Globus pallidus (tissue), 1 donor: ENCODE measurements at places on chromosomes 6 and 20.
A peak's percentile ranks its signal among the peaks of the same experiment; 100 is the strongest.

DNA sequence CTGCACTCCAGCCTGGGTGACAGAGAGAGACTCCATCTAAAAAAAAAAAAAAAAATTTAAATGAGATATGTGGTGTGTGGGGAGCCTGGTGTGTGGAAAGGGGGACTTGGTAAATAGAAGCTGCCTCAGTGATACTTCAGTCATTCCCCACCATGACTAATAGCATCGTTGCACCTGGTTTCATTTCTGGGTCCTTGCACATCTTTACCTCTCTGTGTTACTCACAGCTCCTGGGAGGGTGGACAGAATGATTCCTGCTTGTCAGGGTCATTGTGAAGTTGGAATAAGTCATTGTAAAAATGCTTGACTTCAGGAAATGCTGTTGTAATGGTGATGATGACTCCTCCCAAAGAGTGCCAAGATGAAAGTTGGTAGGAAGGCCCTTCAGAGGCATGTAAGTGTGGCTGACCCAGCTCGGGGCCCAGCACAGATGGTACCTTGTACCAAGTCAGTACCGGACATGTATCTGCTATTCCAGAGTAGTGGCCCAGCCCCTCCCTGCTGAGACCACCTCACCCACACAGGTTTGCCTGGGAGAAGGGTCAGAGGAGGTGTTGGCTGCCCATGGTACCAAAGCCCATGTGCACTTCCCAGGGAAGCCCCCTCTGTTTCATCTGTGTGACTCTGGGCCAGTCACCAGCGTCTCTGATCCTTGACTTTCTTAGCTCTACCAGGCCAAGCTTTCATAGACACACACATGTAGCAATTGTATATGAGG lies 48.4 kb downstream of the PLAGL2 start:
- no peak for DNase-seq

- DNase-seq: no peak
Observed at GRCh38 chr20:10402938-10403608, 30.9 kb downstream of the MKKS start.

GRCh38 chr20:59013959-59014608 lies 5.1 kb upstream of the TUBB1 start:
- no peak for DNase-seq

DNA sequence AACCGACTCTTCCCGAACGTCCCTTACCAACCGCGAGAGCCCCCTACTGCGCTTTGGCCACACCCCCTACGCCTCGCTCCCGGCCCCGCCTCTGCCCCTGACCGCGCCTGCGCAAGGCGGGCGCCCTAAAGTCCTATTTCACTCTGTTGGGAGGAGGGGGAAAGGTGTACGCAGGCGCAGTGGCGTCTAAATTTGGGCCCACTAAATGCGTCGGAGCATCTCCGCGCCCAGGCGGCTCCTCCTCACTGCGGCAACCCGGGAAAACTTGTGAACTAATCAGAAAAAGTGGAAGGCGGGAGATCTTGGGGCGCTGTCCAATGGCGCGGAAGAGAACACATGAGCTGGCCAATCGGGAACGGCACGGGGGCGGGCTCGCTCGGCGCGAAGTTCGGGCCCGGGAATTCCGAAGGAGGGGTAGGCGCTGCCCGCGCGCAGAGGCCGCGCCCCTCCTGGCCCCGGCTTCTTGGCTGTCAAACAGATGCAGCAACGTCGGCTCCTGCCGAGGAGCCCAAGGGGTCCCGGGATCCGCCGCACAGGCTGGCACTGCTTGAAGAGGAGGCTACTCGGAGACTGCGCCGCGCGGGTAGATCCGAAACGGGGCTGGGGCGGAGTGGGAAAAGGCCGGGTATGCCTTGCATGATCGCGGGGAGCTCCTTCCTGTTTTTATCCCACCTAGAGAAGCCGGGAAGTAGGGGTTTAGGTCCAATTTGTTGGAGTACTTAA lies at the start of gene TCF19:
Gene TCF19, plus strand, starts transcription at position 450 of the 723 bp plus-strand sequence. CDS start 881 bp downstream, outside the sequence.
- peak; percentile 98 for DNase-seq

DNA sequence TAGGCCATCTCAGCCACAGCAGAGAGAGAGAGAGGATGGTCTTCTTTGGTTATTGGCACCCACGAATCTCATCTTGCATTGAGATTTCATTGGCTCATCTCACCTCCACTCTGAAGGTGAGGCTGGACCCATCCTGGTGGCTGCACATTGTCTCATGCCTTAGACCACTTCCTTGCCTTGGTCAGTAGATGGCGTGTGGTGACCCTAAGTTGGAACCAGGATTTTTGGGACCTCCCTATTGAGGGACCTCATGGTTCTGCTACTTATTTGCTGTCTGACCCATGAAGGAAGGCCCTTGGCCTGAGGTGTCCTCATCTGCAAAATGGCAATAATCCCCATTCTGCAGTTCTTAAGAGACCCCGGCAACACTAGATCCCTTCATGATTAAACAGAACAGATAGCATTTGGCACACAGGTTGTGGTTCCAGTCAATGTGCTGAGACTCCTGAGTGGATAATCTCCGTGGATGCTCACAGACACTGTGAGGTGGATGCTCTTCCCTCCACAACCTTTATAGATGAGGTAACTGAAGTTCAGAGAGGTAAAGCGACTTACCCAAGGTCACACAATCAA lies 21.5 kb upstream of the AAR2 start:
- DNase-seq: no peak

- DNase-seq: peak; percentile 20
Observed at GRCh38 chr6:1424306-1424927, 35.0 kb downstream of the FOXF2 start.

DNA sequence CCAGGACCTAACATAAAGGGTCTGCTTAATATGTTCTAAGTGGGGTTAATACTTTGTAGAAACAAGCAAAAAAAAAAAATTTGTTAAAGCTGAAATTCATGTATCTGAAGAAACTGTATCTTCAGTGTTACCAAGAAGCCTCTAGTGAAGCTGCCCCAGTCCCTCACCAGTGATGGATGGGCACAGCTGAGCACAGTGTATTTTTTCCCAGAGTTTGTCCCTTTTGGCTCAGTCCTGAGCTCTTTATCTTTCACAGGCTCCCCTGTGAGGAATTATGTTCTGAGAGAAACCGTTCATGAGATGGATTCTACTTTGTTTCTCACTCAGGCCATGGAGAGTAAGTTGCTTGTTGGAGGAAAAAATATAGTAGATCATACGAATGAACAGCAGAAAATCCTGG lies 38.4 kb downstream of the KIF3B start:
- no peak for DNase-seq

DNA sequence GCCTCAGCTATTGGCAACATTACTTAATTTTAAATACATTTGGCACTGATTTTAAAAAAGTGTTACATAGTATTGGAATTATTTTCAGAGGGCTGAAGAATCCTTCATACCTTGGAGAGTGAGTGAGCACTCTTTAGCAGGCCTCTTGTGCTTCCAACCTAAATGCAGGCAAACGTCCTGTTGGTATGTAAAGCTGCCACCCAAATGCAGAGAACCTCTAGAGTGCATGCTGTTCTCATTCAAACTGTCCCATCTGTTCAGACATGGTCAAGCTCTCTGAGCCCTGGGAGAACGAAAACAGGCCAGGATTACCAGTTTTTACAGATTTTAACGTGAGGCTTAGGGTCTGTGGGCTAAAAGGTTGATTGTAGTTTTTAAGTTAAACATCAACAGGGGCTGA lies 378.0 kb upstream of the FLRT3 start:
- no peak for DNase-seq

GRCh38 chr6:89071036-89071435 lies 9.5 kb upstream of the PNRC1 start:
- DNase-seq: no peak

DNA sequence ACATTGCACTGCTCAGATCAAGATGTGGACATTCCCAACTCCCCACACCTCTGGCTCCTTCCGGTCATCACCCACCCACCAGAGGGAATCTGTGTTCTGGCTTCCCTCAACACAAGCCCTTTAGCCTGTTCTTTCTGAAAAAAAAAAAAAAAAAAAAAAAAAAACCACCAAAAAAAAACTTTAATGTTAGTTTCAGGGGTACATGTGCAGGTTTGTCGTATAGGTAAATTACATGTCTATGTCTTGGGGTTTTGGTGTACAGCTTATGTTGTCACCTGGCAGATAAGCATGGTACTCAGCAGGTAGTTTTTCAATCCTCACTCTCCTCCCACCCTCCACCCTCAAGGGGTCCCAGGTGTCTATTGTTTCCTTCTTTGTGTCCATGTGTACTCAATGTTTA lies 135.8 kb upstream of the FOXA2 start:
- DNase-seq: no peak

- DNase-seq: no peak
Observed at GRCh38 chr6:169159331-169159730, 94.3 kb downstream of the THBS2 start.

DNA sequence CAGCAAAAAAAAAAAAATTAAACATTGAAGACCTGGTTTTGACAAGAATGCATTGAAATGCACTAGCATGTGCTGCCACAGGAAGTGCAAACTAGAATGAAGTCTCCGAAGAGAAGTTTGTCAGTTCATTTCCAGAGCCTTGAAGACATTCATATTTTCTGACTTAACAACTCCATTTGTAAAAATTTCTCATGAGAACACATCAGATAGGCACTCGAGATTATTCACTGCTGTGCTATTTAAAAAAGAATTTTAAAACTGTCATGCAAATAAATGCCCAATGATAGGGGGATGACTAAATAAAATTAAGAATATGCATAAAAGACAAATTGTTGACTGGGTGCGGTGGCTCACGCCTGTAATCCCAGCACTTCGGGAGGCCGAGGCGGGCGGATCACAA lies 394.6 kb upstream of the JARID2 start:
- no peak for DNase-seq

DNA sequence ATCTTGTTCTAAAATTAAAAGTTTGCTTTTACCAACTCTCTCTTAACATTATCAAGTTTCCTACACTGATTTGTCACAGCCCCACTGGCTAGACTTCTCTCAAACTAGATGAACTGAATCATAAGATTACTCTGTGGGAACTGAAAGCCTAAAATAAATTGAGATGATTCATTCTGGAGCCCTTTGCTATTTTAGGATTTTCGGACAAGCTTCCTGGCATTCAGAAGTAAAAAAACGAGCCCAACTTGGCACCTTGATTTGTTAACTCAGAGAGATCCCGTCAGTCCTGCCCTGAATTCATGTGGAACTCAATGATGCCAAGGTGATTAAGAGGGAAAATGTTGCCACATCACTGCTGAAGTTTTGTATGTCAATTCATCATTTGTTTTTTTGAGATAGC lies 122.0 kb upstream of the NRSN1 start:
- no peak for DNase-seq

DNA sequence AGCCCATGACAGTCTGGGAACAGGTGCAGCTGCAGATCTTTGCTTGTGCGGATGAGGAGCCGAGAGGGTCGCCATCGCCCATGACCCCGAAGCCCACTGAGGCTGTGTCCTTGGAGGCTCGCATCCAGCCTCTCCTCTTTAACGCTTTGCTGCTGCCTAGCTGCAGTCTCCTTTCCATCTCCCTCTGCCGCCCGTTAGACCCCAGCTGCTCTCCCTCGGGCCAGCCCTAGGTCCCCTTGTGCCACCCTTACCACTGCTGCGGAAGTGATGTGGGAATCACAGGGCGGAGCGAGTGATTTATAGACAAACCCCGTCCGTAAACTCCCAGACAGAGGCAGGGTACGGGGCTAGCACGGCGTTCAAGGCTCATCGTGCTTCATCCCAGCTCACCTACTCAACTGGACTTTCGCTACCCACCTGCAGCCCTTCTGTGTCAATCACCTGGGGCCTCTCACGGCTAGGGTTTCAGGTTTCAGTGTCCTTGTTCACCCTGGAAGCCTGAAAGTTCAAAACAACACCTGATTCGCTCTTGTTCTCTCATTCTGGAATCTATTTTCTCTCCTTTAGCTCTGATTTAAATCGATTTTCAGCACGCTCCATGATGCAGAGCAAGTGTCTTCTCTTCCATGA lies 76.1 kb downstream of the PAX1 start:
- DNase-seq: no peak

DNA sequence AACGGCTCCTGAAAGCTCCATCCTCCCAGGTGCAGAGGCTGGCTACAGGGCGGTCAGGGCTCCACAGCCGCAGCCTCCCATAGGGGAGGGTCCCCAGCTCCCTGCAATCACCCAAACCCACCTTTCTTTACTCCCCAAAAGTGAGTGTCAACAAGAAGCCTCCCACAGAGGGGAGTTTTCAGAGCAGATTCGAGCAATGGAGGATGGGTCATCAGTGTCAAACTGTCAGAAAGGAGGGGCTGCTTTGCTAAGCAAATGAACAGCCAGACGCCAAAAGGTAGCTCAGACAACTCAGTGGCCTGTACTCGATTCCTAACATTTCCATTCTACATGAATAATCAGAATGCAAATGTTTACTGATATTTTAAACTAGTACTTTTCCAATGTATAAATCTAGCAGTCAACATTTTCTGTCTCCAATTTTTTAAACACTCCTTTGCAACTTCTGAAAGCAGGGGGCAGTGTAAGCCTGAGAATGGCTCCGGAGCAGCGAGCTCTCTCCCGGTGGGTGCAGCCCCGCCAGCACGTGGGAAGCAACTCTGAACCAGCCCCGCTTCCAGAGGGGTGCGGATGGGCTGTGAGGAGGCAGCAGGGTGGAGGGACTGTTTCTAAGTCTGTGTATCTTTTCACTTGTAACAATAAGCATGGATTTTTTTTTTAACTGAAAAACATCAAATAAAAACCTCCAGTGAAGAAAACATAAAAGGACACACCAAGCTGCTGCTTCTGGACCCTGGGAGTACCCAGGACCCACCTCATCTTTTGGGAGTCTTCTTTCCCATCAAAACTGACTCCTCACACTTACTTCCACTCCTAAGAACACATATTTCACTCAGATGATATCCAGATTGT lies 54.9 kb downstream of the TAF4 start:
- DNase-seq: peak; percentile 56

- DNase-seq: peak; percentile 89
Observed at GRCh38 chr20:1466211-1467081, at the start of gene NSFL1C. Gene NSFL1C (minus strand): TSS chr20:1466849. CDS start chr20:1466824, 25 bp downstream.

DNA sequence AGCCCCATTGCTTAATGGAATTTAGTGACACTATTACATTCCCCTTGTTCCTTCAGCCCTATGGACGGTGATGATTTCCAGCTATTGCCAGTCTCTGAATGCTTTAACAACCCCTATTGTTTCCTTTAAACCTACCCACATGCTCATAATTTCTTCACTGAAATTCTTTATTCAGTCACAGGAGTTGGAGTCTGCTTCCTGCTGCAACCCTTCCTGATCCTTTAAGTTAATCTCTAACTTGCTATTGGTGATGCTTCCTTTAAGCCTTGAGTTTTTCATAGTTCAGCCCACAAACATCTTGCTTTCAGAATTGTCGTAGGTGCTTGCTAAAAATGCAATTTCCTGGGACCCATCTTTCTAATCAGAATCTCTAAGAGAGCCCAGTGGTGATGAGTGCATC lies 66.3 kb upstream of the TNFAIP3 start:
- no peak for DNase-seq

- DNase-seq: peak; percentile 45
Observed at GRCh38 chr20:10857352-10858070, 183.7 kb upstream of the JAG1 start.

DNA sequence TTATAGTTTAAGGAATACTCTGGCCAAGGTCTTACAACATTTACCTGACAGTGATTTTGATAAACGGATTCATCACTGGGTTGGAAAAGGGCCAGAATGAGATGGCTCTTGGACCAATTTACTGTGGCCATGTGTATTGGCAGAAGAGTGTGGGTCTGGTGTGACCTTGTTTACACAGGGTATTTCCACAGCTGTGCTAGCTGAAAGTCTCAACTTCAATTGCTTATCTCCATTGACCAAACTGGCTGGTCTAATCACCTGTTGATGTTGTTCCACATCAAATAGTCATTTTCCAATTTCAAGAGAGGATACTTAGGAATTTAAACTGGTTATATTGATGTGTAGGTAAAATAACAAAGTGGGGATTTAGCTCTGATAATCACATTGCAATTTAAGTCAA lies 501.6 kb upstream of the MAP3K7 start:
- DNase-seq: no peak

GRCh38 chr20:1293641-1294379 lies 27.7 kb downstream of the SNPH start:
- DNase-seq: no peak
